ENCODE measurements at places on chromosomes 1 and 21.
A peak's percentile ranks its signal among the peaks of the same experiment; 100 is the strongest.

DNA sequence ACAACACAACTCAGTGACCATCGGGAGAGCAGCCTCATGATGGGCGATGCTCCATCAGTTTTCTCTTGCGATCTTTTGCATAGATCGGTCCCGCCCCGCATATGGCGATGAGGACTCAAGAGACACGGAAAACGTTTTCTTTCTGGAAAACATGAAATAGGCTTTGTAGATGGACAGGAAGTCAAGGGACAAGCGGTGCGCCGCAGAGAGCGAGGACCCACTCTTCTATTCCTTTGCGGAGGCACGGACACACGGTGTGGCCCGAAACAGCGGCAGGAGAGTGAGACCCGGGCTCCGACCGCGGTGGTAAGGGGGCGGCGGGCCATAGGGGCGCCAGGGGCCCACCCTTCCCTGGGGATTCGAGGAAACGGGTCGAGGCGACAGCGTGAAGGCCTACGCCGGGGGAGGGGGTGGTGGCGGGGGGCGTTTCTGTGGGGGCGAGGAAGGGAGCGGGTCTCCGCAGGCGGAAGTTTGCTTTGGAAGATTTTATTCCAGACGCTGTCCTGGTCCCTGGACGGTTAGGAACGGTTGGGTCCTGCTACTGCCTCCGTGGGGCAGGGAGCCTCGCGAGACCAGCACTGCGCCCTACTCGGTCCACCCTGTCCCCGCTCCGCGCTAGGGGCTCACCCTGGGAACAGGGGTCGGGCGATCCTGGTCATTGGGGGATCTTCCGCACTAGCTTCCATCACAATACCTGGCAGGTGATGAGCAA is 796 bp upstream of the TDRKH start:
- no peak for DNase-seq

DNA sequence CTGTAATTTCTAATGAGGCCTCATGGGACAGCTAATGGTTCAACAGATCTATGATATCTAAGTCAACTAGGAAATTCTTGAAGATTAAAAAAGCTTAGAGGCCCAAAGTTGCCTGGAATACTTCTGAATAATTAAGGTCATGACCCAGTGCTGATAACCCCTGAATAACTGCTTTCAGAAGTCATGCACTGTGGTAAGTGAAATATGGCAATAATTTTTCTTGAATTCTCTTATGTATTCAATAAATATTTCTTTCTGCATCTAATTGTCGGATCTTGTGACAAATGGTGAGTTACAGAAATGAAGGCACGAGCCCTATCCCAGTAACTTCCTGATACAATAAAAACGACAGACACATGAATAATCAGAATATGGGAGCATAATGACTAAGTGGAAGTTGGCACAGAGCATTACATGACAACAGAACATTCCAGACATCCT is 219.3 kb upstream of the GREM2 start:
- no peak for DNase-seq

GRCh38 chr1:183576537-183576936 is 13.7 kb downstream of the NCF2 start:
- no peak for DNase-seq

- peak; percentile 17 for DNase-seq
Observed at GRCh38 chr1:44609412-44609767, 64.9 kb downstream of the TMEM53 start.

DNA sequence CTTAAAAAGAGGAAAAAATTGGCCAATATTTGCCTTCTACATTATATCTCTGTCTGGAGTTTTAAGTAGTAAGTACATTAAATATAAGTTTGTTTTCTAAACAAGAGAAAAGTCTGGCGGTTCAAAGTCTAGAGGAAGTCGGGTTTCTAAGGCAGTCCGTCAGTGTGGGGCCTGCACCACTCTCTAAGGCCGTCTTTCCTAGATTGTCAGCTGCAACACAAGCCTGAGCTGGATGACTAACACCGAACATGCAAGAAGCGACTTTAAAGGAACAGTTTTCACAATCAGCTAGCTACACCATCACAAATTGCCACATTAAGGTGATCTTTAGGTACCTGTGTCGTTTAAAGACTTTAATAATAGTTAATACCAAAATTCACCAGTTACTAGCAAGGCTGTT is 19.6 kb downstream of the CCSAP start:
- DNase-seq: no peak

All from CD4-positive, alpha-beta T cell treated with Interleukin-1 beta for 1 hour (primary cell).